ENCODE measurements at places on chromosomes 11 and 22.

GRCh38 chr11:61108847-61109585 is 6.7 kb downstream of the CD5 start:
- DNase-seq, result no peak

- no peak for DNase-seq
Measured at GRCh38 chr11:15806217-15806616, 550.1 kb downstream of the SOX6 start.

DNA sequence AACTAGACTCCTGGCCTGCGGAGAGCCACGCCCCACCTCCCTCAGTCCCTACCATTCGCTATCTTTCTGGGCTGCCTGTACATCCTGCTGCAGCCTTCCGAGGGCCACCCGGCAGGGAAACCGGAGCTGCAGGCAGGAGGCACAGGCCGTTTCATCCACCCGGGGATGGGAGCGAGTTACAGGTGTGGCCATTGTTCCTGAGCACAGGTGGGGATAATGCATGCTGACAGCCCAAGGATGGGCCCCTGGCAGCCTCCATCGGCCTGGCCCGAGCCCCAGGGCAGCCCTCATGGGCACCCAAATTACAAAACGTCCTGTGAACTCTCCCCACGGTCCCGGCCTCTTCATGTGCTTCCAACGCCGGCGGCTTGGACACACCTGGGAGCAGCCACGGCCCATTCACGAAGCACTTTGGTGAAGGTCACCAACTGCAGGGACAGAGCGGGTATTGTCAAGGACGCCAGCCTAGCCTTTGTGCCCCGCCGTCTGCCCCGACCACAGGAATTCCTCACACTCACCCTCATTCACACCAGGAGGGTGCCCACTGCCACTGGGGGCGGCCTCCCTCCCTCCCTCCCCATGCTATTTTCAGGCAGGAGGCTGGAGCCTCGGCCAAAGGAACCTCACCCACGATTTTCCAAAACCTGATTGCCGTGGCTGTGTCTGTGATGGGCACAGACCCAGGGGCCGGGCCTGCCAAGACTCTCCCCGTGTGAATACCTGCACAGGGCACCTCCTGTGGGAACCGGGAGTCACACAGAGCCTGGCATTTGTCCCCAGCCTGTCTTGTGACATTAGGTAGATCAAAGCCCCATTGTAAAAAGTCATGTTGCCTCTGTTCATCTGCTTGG is 42.1 kb upstream of the MYEOV start:
- no peak for DNase-seq

GRCh38 chr11:11588891-11589290 is 32.9 kb downstream of the GALNT18 start:
- DNase-seq, result no peak

DNA sequence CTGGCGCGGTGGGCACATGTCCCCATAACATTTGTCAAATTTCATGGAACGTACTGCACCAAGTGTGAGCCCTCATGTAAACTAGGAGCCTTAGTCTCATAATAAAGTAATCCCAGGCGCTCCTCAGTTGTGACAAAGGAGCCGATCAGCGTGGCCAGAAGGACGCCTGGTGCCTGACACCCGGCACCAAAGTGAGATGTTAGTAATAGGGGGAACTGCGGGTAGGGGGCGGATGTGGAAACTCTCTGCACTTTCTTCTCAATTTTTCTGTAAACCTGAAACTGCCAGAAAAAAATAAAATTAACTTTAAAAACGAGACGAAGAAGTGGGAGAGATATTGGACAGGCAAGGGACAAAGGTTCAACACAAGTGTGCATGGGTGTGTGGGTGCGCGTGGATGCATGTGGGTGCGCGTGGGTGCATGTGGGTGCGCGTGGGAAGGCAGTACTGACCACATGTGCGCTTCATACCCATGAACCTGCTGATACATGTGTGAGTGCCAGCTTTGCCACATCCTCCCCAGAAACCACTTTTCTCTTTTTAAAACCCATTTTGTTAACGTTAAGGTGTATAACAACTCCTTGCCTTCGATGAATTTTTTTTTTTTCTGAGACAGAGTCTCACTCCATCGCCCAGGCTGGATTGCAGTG is 55.4 kb upstream of the LINC01488 start:
- no peak for DNase-seq

- no peak for DNase-seq
Measured at GRCh38 chr11:15783619-15784018, 572.7 kb downstream of the SOX6 start.

GRCh38 chr11:71266114-71266833 is 13.9 kb upstream of the SHANK2 start:
- DNase-seq, result no peak

- DNase-seq, result no peak
Measured at GRCh38 chr11:203056-203944, 3.9 kb downstream of the BET1L start.

DNA sequence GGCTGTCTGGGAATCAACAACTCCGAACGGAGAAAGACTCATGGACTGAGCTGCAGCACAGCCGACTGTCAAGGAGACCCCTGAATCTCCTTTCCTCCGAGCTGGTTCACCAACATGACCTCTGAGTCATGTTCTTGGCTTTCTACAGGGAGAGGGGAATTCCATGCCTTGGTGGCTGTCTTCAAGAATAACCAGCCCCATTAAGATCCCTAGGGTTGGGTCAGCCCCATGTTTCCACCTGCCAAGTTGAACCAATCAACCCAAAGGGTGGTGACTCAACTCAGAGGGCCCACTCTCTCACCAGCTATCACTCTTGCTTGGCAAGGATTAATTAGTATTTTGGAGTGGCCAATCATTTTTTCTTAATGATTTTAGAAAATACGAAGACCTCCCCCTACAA is 28.3 kb upstream of the IGSF22 start:
- DNase-seq, result no peak
